ENCODE measurements at places on chromosomes 12 and 14.

DNA sequence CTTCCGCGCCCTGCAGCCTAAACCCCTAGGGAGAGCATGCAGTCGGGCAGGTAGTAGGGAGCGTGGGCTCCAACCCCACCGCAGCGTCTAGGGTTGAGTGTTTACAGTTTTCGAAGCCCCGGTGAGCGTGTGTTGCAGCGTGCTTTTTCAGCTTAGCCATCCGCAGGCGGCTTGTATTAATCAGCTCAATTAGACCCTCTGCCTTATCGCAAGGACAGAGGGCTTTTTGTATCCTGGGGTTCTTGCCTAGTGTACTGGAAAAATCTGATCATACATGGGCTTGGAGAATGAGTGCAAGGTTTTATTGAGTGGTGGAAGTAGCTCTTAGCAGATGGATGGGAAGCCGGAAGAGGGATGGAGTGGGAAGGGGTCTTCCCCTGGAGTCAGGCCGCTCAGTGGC is 44.4 kb upstream of the GNG2 start:
- DNase-seq = no peak

GRCh38 chr12:68812553-68813241 is 4.7 kb downstream of the MDM2 start:
- DNase-seq = peak; percentile 17

- DNase-seq = peak; percentile 47
These were observed 104.6 kb downstream of the GALC start for GRCh38 chr14:87888136-87888999.

- DNase-seq = peak; percentile 9
These were observed 25.9 kb upstream of the EDDM3A start for GRCh38 chr14:20719777-20720176.

DNA sequence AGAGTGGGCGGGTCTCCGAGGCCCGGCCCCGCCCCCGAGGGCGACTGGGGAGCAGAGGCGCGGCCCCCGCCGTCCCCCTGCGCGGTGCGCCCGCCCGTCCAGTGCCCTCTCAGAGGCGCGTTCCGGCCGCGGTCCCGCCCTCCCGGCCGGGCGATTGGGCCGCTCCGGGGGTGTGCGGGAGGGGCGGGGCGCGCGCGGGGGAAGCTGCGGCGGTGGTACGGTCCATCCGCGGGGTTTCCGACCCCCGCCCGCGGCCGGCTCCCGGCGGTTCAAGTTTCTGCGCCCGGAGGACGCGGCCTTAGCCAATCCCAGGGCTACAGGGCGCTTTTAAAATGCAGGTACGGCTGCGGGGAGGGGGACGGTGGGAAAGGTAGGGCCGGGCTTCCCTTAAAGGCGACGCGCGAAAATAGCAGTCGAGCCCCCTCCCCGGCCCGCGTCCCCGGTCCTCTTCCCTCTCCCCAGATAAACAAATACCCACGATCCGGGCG is 315 bp upstream of the CCDC85C start:
- peak; percentile 94 for DNase-seq

GRCh38 chr12:132555686-132556085 is 54.7 kb downstream of the LRCOL1 start:
- DNase-seq = no peak

- no peak for DNase-seq
These were observed 55.8 kb downstream of the TPCN1 start for GRCh38 chr12:113276946-113277500.

DNA sequence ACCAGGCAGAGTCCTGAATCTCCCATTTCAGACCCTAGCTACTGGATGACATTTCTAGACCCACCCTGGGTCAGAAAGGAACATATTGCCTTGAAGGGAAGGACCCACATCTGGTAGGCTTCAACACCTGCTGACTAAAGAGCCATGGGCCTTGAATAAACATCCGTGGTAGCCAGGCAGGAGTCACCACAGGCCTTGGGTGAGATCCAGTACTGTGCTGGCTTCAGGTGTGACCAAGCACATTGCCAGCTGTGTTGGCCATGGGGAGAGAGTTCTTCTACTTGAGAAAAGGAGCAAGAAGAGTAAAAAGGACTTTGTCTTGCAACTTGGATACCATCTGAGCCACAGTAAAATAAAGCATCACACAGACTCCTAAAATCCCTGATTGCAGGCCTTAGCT is 332.6 kb downstream of the SLC16A7 start:
- DNase-seq = no peak

DNA sequence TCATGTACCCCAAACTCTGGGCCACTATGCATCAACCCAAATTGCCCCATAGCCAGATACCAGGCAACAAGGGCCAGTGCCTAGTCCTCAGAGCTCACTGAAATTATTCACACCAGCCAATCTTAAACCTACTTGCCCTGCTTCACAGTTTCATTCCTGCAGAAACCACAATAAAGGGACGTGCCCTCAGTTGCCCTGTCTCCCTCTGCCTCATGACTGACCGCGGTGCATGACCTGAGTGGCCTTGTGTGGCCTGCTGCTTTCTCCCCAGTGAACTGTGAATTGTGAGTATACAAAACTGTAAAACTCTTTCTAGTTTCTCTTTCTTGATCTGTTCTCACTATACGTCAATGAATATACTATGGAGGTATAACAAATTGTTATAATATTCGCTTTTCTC is 490.9 kb upstream of the MIS18BP1 start:
- DNase-seq = peak; percentile 27

- no peak for DNase-seq
These were observed 155.0 kb upstream of the TMPO start for GRCh38 chr12:98360401-98360800.

DNA sequence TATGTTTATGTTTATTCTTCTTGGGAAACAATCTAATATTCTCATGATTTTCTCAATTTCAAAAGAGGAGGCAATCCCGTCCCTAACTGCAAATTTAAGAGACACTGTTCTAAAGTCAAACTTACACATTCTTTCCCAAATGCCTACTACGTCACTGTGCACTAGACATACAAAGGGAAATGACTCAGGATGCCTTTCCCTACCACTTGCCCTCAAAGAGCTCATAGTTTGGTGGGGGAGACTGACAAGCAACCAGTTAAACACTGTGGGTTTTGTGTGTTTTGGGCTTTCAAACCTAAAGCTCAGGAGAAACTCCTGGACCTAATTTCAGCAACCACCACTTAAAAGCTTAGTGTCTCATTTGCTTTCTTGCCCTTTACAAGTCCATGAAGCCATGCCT is 58.4 kb downstream of the ATP2B1 start:
- no peak for DNase-seq

DNA sequence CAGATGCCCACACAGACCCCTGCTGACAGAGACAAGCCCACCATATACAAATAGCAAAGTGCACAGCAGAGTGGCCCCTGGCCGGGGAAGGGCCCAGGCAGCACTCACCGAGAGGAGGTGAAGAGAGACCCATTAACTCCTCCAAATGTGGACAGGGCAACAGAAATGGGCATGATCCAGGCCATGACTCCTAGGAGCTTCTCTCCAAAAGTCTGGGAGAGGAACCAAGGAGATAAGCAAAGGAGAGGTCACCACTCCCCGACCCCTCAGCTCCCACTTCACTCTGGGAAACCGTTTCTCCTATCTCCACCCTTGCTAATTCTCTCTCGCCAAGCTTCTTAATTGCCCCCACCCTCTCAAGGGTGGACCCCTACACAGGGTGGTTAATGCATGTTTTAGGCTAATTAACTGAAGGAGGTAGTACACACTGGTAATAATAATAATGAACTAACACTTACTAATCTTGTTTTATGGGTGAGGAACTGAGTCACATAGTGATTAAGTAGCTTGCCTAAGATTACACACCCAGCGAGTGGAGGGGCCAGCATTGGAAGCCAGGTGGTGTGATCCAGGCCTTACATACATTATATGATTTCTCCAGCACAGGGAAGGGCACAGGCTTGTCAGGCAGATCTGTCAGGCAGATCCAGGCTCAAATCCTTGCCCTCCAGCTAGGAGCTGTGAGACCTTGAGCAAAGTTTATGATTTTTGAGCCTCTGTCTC is 18.9 kb upstream of the CEBPE start:
- no peak for DNase-seq

GRCh38 chr12:104333692-104334255 is 30.2 kb downstream of the EID3 start:
- DNase-seq = no peak

DNA sequence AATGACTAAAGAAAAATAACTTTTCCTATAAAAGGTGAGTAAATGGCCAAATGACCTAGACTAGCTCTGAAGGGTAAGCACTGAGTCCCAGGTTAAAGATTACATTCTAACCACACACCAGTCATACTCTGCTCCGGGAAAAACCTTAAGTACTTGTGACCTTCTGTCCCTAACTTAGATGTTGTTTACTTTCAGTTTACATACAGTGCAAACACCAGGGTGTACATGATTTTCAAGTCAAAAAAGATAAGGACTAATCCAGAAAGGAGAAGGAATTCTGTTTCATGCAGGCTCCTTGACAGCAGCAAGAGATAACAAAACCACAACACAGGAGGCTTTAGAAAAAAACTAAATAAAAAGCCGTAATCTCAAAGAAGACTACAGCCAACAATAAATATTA is 174.2 kb downstream of the PPM1H start:
- DNase-seq = peak; percentile 80

- no peak for DNase-seq
These were observed 108.0 kb upstream of the MDM1 start for GRCh38 chr12:68440068-68440581.

Measured in OCI-M1 (cell line).